Fibroblast of lung (primary cell): ENCODE measurements at places on chromosomes 5 and 9.

DNA sequence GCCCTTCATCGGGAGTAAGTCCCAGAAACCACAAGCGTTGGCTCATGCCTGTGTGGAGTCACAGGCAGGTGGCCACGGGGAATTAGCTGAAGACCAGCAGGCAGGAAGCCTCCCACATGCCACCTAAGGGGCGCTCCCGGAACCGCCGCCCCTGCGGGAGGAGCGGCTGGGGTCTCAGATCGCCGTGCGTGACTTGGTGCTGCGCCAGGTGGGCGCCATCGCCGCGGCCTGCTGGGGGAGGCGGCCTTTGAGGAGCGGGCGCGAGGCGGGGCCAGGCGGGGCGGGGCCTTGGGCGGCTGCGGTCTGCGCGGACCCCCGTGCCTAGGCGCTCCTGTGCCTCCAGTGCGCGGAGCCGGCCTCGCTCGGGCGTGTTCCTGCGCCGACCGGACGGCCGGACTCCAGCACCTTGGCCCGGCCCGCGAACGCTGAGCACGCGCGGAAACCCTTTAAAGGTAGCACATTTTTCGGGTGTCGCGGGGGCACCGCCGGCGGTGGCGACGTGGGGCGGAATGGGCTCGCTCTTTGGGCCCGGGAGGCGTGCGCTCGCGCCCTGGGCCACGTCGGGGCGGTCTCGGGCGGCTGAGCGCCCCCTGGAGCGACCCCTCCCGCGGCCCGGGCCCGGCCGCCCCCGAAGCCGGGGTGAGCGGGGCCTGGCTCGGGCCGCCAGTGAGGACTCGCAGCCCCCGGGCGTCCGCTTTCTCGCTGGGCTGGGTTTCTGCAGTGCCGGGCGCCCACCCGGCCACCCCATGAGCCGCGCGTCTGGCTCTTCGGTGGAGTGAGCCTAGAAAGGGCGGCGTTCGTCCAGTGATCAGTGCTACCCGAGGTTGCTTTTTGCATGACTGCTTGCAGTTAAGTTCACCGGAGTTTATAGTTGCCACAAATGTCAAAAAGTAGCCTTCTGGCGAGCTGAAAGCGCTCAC, 24.5 kb downstream of the LECT2 start:
- DNase-seq: peak; percentile 4

DNA sequence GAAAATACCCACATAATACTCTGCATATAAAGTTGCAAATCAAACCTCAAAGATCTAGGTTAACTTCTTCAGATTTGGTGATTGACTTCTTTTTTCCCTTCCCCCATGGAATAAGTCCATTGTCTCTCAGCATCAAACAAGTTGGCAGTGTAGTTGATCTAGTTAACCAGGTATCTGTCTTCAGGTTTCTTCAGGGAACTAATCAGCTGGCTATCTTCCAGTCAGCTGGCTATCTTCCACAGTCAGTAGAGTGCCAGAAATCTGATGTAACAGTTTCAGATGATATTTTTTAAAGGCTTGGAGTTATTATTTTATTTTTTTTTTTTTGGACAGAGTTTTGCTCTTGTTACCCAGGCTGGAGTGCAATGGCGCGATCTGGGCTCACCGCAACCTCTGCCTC, 16.8 kb downstream of the TNFSF15 start:
- DNase-seq: no peak

DNA sequence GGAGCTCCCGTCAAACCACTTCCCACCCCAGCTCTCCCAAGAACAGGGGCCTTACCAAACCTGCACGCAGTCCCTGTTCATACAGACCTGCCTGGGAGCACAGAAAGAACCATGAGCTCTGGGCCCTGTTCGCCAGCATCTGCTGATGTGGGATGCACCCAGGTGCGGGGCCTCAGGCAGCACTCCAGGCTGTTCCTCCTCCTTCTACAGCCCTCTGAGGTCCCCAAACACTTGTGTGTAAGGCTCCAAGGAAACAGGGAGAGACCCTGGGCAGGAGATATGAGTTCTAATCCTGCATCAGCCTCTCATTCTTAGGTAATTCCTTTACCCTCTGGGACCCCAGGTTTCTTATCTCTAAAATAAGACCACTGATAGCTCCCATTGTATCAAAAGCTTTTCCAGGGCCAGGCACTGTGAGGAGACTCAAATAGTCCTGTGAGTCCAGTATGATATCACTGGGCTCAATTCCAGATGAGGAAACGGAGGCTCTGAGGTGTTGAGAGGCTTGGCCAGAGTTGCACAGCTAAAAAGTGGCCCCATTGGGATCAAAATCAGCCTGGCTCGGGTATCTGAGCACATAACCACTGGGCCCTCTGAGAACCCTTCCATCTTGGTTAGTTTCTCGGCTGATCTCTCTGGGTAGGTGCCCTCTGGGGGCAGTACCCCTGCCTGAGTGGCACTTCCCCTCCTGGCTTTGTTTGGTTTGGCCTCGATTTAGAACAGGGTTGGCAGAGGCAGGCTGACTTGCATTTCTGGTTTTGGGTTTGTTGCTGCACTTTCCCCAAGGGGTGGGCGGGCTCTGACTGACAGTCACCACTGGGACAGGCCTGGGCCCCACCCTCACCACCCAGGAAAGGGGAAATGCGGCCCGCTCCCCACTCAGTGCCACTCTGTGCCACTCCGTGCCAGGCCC, 116.8 kb downstream of the RGS3 start:
- peak; percentile 51 for DNase-seq

- DNase-seq: no peak
These were observed 29.3 kb downstream of the TLR4 start for GRCh38 chr9:117733465-117733864.

- no peak for DNase-seq
These were observed 65.8 kb downstream of the SEMA4D start for GRCh38 chr9:89431930-89432725.

DNA sequence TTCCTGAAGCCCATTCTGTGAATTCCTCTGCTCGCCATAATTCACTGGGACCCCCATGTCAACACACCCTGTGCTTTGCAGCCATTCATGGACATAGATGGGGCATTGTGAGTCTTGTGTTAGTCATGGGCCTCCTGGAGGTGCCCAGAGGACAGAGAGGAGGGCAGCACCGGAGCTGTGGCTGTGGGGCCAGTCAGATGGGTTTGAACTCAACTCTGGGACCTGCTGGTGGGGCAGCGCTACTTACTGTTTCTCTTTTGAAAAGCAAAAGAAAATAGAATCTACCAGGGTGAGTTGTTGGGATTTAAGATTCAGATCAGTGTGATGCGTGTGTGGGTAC, 11.3 kb upstream of the EXOC3 start:
- DNase-seq: no peak

DNA sequence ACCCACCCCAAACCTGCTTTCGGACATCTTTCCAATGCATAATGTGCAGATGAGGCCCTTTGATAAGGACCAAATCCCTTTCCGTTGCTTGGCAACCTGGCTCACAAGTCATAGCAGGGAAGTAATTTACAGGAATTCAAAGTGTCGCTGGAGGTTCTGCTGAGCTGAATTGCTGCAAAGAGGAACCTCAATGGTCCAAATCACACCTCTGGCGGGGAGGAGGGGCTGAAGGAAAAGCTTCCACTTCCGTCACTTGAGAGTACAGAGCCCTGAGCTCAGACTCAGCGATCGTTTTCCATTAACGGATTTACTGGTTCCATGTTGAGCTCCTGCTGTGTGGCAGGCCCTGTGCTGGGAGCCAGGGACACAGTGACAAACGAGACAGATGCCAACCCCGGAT, 99.3 kb downstream of the KCNIP1 start:
- no peak for DNase-seq

DNA sequence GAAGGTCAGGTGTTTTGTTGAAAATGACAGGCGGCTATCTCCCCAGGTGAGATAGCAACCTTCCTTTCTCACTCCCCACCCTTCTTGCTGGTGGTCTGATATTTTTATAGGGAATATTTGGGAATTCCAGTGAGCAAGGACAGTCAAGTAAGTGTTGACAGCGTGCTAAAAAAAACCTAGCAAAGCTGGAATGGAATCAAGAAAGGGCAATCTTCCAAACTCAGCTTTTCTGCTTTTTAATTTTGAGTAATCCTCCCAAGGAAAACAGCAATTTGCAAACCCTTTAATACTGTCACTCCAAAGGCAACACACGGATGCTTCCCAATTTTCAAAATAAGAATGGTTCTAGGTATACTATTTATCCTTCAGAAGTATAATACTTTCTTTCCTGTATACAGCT, 143.7 kb upstream of the PCA3 start:
- DNase-seq: no peak

- DNase-seq: peak; percentile 88
These were observed 18.1 kb downstream of the GRXCR2 start for GRCh38 chr5:145854651-145855258.

DNA sequence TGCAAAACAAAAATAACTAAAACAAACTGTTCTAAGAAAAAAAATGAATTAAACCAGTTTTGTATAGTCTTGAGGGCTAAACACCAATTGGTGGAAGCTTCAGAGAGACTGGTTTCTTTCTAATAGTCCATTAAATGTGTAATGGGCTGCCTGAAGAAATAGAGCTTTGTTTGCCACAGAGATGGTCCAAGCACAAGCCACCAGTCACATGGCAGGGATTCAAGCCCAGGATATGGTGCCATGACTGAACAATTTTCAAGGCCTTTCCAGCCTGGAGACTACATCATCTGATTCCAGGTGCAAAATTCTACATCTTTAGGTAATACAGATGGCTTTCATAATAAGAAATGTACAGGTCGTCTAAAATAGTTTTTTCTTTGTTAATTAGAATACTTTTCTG, 355.3 kb downstream of the NR2F1-AS1 start:
- no peak for DNase-seq

- peak; percentile 100 for DNase-seq
These were observed 24.5 kb upstream of the DUSP1 start for GRCh38 chr5:172795318-172795977.
